ENCODE measurements at places on chromosomes 12 and 14. TPM values are rescaled to one million over a fixed set of nuclear protein-coding genes. Genes with fewer than 3 reads are reported as not detected.
A peak's percentile ranks its signal among the peaks of the same experiment; 100 is the strongest.

The RHOJ gene
- total RNA-seq: not detected

The LBHD2 gene
- total RNA-seq: not detected

DNA sequence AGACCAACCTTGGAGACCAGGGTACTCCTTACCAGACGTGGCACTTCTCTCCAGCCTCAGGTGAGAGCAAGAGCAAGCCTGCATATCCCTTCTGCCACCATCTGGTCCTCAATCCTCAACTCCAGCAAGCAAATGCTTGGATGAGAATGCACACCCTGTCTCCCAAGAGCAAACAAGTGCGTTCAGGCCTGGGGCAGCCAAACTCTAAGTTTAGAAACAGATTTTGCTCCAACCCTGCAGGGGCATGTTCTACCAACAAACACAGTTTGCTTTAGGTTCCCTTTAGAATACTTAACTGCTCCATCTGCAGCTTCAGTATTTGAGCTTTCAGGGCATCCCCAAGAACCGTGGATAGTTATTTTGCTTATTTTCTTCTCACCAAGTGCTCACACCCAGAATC is 55.9 kb upstream of the FICD start:
- DNase-seq: no peak

The MGST1 gene
- total RNA-seq: 0.33 TPM

DNA sequence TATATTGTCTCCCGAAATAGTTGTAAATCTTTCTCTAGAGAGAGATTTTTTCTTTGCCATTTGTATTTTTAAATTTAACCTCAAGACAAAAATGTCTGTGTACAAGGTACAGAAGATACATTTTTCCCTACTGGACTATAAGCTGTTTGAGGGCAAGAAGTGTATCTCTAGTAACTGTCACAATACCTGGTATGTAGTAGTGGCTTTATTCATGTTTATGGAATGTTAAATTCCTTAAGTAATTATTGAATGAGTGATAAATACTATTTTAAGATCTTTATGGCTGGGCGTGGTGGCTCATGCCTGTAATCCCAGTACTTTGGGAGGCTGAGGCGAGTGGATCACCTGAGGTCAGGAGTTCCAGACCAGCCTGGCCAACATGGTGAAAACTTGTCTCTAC is 24.4 kb upstream of the CDK17 start:
- DNase-seq: no peak

The KRT82 gene
- total RNA-seq: not detected

GRCh38 chr14:97878727-97879126 is 1081.5 kb downstream of the VRK1 start:
- peak; percentile 3 for DNase-seq
